ENCODE measurements at places on chromosomes 3 and 15. TPM values are rescaled to one million over a fixed set of nuclear protein-coding genes. Genes with fewer than 3 reads are reported as not detected.

The GABPB1 gene
- 30.2 TPM for total RNA-seq

The NANOGP8 gene
- total RNA-seq, result not detected

The CLSTN2 gene
- 0.05 TPM for total RNA-seq

The OR5K2 gene
- total RNA-seq, result not detected

The EIF4E3 gene
- total RNA-seq, result 1.6 TPM

The CYP1A2 gene
- total RNA-seq, result not detected

The ATP13A5 gene
- total RNA-seq, result not detected

The DLL4 gene
- total RNA-seq, result 0.35 TPM

The ZMYND10 gene
- 1.1 TPM for total RNA-seq

The LYSMD2 gene
- total RNA-seq, result 20.4 TPM

The DNAH1 gene
- 0.99 TPM for total RNA-seq

The SLC28A2 gene
- not detected for total RNA-seq

The MYL3 gene
- 0.22 TPM for total RNA-seq

The LXN gene
- 116 TPM for total RNA-seq

The VGLL4 gene
- 30.8 TPM for total RNA-seq

The LRRC28 gene
- 13.4 TPM for total RNA-seq

The EIF3J gene
- total RNA-seq, result 70.6 TPM

The SLC6A11 gene
- total RNA-seq, result not detected

Data from A549 treated with RU486 at 1 μM for 4 hours (cell line).